ENCODE measurements at places on chromosomes 16 and 17. TPM values are rescaled to one million over a fixed set of nuclear protein-coding genes. Genes with fewer than 3 reads are reported as not detected.
A peak's percentile ranks its signal among the peaks of the same experiment; 100 is the strongest.

- DNase-seq, result no peak
Observed at GRCh38 chr17:9021158-9021991, at the start of gene NTN1. Gene NTN1 (plus strand): TSS chr17:9021510. CDS start chr17:9022374, 864 bp downstream.

The MFSD6L gene
- not detected for total RNA-seq

- DNase-seq, result no peak
Observed at GRCh38 chr16:3767333-3767986, 50.1 kb upstream of the TRAP1 start.

- peak; percentile 62 for DNase-seq
Observed at GRCh38 chr16:57000271-57001025, 11.1 kb downstream of the NLRC5 start.

DNA sequence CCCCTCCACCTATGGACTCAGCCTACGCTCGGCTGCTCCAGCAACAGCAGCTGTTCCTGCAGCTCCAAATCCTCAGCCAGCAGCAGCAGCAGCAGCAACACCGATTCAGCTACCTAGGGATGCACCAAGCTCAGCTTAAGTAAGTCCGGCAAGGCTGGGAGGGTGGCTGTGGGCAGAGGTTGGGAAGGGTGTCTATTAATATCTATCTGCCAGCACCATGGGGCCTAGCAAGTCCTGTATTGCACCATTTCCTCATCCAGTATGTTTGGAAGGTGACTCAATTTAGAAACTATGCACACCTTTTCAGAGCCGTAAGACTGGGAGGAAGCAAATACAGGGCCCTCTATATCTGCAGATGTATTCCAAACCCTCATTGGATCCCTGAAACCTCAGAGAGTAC is 45.0 kb upstream of the ARHGAP44 start:
- DNase-seq, result no peak

GRCh38 chr17:14514973-14515372 is 214.1 kb downstream of the HS3ST3B1 start:
- DNase-seq, result no peak

The MPDU1 gene
- total RNA-seq, result 146 TPM

DNA sequence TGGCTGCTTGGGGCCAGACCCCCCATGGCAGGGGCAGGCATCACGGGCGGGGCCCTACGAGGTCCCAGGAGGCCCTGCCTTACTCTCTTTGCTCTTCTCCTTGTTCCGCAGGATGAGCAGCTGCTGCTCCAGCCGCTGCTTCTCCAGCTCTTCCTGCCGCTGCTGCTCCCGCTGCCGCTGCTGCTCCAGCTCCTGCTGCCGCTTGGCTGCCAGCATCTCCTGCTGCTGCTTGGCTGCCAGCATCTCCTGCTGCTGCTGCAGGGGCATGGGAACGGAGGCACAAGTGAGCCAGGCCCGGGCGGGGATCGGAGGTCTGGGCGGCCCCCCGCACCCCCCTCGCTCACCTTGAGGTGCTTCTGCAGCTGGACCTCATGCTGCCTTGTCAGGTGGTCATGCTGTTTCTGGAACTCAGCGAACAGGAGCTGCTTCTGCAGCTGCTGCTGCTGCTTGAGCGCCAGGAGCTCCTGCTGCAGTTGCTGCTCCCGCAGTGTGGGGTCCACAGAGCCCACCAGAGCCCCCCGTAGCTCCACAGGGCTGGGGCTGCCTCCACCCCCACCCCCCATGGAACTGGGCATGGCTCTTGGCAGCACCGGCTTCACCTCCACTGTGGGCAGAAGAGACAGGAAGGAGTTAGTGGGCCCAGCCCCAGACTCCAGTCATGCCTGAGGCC is 22.8 kb downstream of the G6PC3 start:
- no peak for DNase-seq

GRCh38 chr16:65572156-65572555 is 450.3 kb upstream of the CDH11 start:
- peak; percentile 58 for DNase-seq

GRCh38 chr16:79434771-79435170 is 165.8 kb downstream of the MAF start:
- DNase-seq, result no peak

DNA sequence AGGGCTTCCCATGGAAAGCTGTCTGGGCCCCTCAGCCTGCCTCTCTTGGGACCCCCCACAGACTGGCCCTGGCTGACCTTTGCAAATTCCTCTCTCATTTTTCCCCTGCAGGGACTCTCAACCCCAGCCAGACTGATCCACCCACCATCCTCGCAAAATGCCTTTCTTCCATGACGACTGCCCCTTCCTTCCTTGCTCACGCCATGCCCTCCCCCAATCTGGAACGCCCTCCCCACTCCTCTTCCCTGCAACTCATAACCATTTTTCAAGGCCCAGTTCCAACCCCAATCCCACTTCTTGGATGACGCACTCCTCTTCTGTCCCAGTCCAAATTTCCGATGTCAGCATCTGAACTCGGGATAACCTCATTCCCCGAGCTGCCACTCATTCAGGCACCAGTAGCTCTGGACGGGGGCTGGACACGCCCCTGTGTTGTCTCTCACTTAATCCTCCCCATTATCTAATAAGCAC is 1.3 kb upstream of the DNAI2 start:
- no peak for DNase-seq

- DNase-seq, result no peak
Observed at GRCh38 chr17:27944546-27945332, 51.6 kb upstream of the LYRM9 start.

The KRT33A gene
- not detected for total RNA-seq

DNA sequence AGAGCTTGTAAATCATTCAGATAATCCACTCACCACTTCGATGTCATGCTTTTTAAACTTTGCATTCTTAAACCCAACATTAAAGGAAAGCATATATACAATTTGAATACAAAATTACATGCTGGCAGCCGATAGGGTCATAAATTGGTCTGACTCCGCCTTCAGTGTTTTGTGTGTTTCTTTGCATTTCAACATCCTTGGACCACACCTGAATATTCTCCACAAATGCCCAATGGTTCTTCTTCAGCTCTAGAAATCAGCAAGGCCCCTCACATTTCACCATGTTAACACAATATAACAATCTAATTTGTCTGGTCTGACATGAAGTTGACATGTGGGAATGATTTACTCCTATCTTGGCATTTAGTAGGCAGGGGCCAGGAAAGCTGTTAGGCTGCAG is 17.1 kb downstream of the SETD6 start:
- DNase-seq, result no peak

The ZNF768 gene
- 22.7 TPM for total RNA-seq

The CES2 gene
- total RNA-seq, result 15.6 TPM

GRCh38 chr16:72066747-72067146 is 3.7 kb downstream of the HPR start:
- peak; percentile 26 for DNase-seq

DNA sequence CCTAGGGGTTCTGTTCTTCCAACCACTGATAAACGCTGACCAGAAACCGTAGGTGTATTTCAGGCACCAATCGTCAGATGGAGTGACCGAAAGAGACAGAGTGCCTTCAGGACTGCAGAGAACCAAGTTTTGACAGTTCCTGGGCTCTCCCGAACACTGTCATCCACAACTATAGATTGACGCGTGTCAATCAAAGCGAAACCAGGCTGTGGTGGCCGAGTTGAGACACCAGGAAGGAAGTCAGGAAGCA is 11.9 kb upstream of the AURKB start:
- no peak for DNase-seq

DNA sequence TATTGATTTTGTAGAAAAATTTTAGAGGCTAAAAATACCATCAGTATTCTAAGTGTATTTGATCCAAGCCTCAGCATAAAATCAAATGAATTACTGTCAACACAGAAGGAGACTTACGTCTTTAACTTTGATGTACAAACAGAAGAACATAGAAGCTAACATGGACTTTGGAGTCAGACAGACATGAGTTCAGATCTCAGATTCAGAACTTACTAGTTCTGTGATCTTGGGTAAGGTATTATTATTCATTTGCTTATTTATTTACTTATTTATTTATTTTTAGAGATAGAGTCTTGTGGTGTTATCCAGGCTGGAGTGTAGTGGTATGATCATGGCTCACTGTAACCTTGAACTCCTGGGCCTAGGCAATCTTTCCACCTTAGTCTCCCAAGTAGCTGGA is 4.0 kb upstream of the SLFN12L start:
- DNase-seq, result no peak

DNA sequence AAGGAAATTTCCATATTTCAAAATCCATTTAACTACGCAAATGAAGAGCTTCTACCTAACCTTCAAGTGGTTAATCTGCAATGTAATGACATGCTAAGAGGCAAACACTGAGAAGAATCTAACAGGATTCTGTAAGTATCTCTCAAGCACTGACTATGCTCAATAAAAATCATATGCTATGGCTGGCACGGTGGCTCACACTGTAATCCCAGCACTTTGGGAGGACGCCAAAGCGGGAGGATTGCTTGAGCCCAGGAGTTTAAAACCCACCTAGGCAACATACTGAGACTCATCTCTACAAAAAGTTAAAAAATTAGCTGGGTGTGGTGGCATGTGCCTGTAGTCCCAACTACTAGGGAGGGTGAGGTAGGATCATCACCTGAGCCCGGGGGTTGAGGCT is 32.7 kb downstream of the GNA13 start:
- no peak for DNase-seq
